ENCODE measurements at places on chromosomes 7 and 10.

DNA sequence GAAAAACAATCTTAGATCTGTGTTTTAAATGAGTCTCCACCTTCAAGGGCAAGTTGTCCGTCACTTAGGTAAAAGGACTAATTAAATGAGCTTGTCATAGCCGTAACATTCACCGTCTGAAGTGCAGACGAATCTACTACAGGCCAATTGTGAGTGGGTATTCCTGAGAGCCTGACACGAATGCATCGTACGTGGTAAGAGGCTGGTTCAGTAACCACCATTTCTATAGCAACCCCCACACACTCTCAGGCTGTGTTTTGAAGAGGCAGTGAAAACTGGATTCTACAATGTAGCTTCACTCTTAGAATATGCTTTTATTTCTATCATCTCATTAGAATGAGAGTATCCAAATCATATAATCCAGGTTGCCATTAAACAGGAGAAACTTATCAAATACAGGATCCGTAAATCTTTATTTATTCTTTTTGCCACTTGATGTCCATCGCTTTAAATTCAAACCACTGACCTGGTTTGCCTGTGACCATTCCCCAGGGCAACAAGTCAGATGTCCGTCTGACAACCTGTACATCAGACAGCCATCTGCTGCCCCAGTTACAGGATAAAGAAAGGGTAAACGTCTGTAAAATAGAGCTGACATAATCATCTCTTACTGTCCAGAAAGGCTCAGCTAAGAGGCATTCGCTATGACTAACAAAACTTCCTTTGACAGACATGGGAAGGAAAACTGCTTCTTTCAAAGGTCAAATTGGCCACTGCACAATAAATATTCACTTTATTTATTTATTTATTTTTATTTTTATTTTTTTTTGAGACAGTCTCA lies 70.3 kb upstream of the NMT2 start:
- no peak for DNase-seq

- no peak for DNase-seq
These were observed 410.4 kb upstream of the NPVF start for GRCh38 chr7:25638590-25639244.

- no peak for DNase-seq
These were observed 68.4 kb downstream of the ABCC2 start for GRCh38 chr10:99850767-99851340.

GRCh38 chr10:19904202-19904661 lies 88.0 kb downstream of the PLXDC2 start:
- no peak for DNase-seq

GRCh38 chr10:124666494-124666893 lies 77.7 kb downstream of the FAM53B start:
- DNase-seq: no peak

- DNase-seq: no peak
These were observed 1002.0 kb downstream of the LRMDA start for GRCh38 chr10:76433161-76434005.

DNA sequence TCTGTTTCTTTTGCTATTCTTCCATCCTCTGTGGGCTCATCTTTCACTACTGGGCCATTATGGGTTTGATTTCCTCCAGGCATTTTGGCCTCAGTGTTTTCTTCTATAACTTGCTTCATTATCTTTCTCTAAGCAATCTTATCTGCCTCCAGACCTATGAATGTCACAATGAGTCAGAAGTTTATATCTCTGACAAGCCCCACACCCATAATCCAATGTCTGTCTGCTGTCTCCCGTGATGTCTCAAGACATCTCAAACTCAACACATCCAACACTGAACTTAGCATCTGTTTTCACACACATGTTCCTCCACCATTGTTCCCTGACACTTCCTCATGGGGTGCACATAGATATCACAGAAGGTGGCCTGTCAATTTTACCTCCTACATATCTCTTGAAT lies 46.7 kb upstream of the RHOBTB1 start:
- no peak for DNase-seq

GRCh38 chr7:87312215-87312865 lies 33.1 kb upstream of the CROT start:
- DNase-seq: peak; percentile 33

GRCh38 chr10:33739031-33739430 lies 404.6 kb upstream of the NRP1 start:
- DNase-seq: no peak

DNA sequence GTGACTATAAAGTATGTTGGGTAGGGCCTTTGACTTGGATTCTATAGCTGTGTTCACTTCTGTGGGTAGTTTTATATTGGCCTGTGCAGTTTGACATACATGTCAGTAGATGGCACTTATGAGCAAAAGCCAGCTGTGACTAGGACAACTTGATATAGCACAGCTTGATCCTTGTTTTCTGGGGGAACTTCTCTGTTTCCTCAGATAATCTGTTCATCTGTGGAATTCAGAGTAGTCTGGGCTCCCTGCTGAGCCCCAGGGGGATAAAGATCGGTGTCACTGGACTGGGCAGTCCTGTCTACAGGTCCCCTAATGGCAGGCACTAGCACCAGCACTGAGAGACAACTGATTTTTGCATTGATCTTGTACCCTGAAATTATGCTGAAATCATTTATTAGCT lies 25.4 kb downstream of the CYP2C9 start:
- DNase-seq: no peak

DNA sequence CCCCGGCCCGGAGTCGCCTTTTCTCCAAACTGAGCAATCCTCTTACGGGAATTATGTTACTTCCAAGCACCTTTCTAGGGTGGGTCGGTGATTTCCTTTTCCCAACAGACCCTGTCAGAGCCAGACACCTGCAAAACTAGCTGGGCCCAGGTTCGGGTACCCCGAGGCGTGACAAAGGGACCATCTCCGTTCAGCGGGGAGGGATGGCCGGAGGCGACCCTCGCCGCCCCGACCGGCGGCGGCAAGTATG lies 445 bp downstream of the PPA1 start:
- DNase-seq: no peak

GRCh38 chr10:24513155-24513554 lies 210.5 kb downstream of the ARHGAP21 start:
- no peak for DNase-seq

DNA sequence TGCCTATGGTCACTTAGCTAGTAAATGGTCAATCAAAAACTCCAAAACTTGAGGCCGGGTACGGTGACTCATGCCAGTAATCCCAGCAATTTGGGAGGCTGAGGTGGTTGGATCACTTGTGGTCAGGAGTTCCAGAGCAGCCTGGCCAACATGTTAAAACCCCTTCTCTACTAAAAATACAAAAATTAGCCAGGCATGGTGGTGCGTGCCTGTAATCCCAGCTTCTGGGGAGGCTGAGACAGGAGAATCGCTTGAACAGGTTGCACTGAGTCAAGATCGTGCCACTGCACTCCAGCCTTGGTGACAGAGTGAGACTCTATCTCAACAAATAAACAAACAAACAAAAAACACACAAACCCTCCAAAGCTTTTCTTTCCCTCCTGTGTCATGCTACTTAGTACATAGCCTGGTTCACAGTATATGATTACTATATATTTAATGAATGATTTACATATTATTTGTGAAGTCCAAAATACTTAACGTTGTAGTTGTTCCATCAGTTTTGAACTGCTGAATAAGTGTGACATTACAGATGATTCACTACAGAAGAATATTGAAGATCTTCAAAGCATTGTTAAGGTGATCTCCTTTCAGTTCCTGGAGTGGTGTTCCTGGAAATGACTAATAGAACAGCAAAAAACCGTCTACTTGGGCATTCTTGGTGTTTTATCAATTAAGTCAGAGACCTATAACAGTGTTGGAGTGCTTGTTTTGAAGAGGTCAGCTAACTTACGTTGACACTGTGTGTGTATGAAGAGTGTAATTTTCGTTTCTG lies 72.9 kb downstream of the ADK start:
- no peak for DNase-seq

DNA sequence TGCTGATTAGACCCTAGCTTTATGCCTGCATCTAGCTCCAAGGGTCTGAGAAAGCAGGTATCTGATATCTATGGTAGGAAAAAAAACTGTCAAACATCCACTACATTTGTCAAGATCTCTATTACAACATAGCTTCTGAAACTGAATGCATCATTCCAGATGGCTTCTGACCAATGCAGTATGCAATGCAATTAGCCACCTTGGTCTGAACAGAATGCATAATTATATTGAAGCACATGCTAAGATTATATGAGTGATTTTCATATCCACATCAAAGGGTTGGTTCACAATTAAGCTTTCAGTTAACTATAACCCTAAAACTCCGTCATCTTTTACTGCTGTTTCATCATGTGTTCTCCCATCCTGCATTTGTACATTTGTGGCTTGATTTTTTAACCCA lies 271.4 kb downstream of the POLR1F start:
- no peak for DNase-seq

DNA sequence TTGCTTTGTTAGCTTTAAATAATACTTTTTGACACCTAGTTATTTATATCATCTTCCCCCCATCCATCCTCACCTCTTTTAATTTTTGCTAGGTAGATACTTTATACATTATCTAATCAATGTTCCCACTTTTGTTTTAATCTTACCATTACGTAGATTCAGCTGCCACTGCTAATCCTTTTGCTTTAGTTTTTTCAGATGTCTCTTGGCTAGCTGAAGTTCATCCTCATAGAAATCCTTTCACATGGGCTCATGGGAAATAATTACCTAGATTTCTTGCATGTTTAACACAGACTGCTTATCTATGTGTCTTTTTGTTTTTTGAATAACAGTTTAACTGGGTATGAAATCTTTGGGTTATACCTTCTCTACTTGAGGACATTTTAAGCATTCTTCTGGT lies 60.1 kb downstream of the ZNRF2 start:
- no peak for DNase-seq

DNA sequence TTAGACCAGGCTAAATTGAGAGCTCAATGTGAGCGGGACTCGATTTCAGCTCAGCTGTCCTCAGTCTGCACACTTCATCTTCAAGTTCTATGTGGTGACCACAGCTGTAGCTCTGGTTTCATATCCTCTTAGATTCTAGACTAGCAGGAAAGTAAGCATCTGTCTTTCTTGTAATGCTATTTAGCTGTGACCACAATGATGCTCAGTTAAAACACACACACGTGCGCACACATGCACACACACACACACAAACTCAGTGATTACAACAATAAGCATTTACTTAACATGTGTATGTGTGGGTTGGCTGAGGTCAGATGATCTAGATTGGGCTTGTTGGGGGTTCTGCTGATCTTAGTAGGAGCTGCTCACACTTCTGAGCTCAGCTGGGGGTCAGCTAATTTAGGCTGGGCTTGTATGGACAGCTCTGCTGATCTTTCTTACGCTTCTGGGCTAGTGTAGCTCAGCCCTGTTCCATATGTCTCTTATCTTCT lies 82.5 kb downstream of the ZNF365 start:
- DNase-seq: no peak

DNA sequence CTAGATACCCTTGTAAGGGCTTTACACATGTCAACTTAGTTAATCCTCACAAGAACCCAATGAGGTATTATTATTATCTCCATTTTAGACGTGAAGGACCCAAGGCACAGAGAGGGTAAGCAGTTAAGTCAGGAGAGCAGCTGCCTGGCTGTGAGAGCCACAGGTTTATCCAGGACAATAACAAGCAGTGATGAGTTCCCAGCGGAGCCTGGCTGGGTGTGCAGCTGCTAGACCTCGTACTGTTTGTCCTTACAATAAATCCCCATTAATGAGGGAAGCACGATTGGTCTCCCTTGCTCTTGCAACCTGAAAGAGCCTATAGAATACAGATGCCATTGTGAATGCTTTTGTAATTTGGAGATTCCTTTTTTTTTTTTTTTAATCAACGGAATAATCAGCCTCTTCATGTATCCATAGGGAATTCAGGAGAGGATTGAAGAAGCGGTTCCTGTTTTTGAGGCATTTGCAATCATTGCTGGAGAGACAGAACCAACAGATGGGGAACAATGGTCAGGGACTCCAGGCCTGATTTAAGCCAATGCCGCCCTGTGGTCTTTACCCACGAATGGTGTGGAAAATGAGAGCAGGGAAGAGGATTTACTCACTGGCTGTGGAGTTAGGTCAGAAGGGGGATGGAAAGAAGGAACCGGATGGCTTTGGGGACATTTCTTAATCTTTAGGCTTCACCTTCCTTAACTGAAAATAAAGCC lies 12.3 kb upstream of the ASB4 start:
- no peak for DNase-seq

- no peak for DNase-seq
These were observed 173.1 kb upstream of the POM121L12 start for GRCh38 chr7:52862321-52862720.

Measured in stimulated activated naive CD4-positive, alpha-beta T cell treated with Interleukin-2 at 50 U/mL for 16 hours (primary cell).